ENCODE measurements at places on chromosomes 6 and 20.

- DNase-seq: no peak
Measured at GRCh38 chr6:52555518-52556233, 21.2 kb downstream of the TRAM2 start.

- DNase-seq: no peak
Measured at GRCh38 chr20:59984541-59984940, 26.3 kb downstream of the CDH26 start.

DNA sequence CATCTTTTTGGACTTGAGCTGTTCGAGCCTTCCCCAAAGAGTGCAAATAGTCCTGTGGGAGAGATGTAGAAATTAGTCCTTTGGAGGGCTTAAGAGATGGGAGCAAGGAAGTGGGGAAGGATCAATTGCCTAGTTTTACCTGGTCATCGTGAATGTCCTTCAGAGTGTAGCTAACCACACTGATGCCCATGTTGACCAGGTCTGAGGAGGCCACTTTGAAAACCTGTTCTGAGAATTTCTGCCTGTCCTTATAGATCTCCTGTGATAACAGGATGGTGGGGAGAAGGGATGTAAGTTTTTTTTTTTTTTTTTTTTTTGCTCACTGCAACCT is 2.0 kb downstream of the FLOT1 start:
- DNase-seq: no peak

GRCh38 chr6:49649988-49650387 is 13.3 kb upstream of the RHAG start:
- no peak for DNase-seq
